Cardiac septum (tissue), 1 donor: ENCODE measurements at places on chromosomes 16 and 17. TPM values are rescaled to one million over a fixed set of nuclear protein-coding genes. Genes with fewer than 3 reads are reported as not detected.

GRCh38 chr17:80861892-80862291 lies 129.7 kb upstream of the CHMP6 start:
- DNase-seq: no peak

- no peak for DNase-seq
These were observed 658 bp upstream of the DUSP3 start for GRCh38 chr17:43779145-43780125.

GFAP gene
- total RNA-seq: 7.0 TPM

TMEM114 gene
- total RNA-seq: not detected
